T follicular helper cell (primary cell): ENCODE measurements at places on chromosomes 5 and 9.

DNA sequence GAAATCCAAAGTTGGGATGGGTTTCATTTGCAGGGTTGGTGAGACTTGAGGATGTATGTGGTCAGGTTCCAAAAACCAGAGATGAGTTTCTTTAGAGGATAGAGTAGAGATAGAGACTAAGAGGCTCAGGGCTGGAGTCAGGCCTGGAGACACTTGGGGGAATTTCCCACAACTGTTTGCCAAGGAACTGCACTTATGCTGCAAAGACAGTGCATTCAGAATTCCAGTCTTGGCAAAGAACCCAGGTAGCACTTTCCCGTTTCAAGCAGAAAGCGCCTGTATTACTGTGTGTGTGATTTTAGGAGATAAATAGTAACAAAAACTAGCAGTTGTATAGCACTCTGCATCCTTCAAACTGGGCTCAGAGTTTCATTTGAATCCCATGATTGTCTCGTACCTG is 55.4 kb downstream of the SNCAIP start:
- no peak for DNase-seq

DNA sequence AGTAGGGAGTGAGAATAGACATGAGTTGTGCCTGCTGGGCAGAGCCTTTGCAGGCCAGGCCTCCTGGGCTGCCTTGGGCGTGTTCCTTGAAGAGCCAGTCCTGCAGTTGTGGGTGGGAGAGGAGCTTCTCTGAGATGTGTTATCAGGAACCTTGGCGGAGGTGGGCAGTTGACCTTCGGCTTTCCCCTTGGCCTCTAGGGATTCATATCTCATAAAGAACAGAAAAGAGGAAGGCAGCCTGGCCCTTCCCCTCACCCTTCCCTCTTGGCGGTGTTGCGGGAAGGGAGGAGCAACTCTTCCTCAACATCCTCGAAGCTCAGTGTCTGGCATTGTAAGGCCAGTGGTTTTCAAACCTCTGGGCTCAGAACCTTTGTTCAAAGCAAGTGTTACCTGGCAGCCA is 59.2 kb downstream of the DAPK1 start:
- no peak for DNase-seq

GRCh38 chr5:157106630-157107461 is 2.0 kb downstream of the HAVCR2 start:
- DNase-seq: no peak

- no peak for DNase-seq
Measured at GRCh38 chr5:135867599-135867998, 28.0 kb downstream of the IL9 start.

GRCh38 chr9:125787715-125788114 is 40.5 kb downstream of the PBX3 start:
- no peak for DNase-seq

DNA sequence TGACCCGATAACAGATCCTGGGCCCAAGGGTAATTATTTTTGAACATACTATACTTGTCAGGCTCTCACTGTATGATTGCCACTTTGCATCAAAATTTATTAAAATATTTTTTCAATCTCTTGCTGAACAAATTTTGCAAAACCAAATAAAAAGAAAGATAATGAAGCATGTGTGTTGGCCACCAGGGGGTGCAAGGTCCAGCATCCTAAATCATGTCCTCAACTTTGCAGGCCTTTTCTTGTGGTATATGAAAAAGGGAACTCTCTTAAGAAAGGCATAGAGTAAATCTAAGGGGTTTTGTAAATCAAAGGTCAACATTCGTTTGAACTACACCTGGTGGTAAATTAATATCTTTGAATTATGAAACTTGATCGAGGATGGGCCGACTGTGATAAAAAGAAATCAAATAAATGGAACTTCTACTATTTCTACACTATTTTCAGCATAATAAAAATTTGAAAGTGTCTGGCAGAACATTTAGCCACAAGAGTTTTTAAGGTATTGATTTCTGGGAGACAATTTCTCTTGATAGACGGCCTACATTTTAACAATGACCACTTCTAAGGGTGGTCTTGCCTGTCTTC is 676.5 kb downstream of the DMRTA1 start:
- no peak for DNase-seq

- peak; percentile 22 for DNase-seq
Measured at GRCh38 chr5:154446195-154447088, 645 bp downstream of the SAP30L start.

- DNase-seq: no peak
Measured at GRCh38 chr5:106241409-106241808, 1429.3 kb downstream of the EFNA5 start.

DNA sequence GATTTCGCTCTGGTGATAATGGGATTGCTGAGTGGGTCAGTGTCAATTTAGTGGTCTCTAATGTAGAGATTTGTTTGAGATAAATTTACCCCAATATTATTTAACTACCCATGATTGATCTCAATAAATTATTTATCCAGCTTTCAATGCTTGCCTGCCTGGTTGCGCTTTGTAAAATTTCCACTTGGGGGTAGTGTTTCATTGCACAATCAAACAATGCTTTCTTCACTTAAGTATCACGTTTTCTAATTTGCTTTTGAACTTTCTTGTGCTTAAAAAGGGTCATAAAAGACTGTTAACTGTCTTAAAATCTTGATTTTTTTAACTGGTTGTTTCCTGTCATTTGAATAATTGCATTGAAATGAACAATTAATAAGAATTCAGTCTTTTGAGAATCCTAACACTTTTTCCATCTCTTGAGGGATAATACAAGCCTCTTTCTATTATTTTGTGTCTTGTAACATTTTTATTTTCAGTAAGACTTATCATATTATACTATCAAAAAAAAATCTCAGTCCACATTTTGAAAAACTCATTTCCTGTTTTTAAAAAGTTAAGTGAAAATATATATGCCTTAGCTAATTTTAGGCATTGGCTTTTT is 18.7 kb downstream of the HSD17B4 start:
- DNase-seq: no peak
